Fibroblast of skin of left quadriceps (primary cell): ENCODE measurements at places on chromosomes 6 and 20.

GRCh38 chr6:163254341-163254835 lies 160.1 kb upstream of the QKI start:
- no peak for DNase-seq

DNA sequence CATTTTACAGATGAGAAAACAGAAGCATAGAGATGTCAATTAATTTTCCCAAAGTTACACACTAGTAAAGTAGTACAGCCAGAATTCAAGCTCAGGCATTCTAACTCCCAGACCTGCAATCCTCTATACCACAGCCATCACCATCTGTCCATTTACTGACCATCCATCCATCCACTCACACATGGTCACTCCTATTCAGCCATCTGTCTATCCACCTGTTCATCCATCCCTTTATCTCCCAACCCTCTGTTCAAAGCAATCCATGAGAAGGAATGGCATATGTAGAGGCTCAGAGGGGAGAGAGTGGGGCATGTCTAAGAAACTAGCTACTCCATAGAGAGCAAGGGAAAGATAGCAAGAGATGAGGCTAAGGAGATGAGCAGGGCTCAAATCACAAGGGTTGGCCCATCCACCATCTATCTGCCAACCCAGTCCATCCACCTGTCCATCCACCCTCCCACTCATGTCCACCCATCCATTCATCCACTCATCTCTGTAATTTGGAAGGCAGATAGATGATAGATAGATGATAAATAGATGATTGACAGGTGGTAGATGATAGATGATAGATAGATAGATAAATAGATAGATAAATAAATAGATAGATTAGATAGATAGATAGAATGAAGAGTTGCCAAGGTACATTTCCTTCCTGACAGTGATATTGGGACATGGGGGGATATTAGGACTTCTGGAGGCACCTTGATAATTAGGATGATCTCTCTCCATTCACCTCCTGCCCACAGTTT lies 12.2 kb upstream of the C6orf132 start:
- DNase-seq, result no peak

- no peak for DNase-seq
Measured at GRCh38 chr6:37239526-37239925, 18.0 kb upstream of the TBC1D22B start.

- no peak for DNase-seq
Measured at GRCh38 chr6:145323646-145324045, 411.7 kb downstream of the EPM2A start.

GRCh38 chr6:82022614-82023129 lies 224.9 kb downstream of the IBTK start:
- DNase-seq, result no peak

DNA sequence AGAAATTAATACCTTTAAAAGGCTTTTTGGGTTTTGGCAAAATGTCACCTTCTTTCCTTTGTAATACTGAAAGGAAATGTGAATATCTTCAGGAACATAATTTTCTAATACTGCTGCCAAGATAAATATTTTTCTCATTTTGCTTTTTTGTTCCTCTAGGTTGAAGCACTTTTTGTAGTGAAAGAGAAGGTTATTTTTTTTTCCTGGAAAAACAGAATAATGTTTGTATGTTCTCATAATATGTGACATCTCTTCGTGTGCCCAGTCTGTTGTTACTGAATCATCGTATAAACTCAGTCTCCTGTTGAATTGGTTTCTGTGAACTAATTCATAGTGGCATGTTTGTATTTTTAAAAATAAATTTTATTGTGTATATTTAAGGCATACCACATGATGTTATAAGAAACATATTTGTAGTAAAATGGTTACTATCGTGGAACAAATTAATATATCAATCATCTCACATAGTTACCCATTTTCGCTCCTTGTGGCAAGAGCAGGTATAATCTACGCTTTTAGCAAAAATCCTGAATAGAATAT lies 74.4 kb downstream of the SH3BGRL2 start:
- DNase-seq, result no peak

- no peak for DNase-seq
Measured at GRCh38 chr20:51542033-51542570, 417 bp downstream of the NFATC2 start.

DNA sequence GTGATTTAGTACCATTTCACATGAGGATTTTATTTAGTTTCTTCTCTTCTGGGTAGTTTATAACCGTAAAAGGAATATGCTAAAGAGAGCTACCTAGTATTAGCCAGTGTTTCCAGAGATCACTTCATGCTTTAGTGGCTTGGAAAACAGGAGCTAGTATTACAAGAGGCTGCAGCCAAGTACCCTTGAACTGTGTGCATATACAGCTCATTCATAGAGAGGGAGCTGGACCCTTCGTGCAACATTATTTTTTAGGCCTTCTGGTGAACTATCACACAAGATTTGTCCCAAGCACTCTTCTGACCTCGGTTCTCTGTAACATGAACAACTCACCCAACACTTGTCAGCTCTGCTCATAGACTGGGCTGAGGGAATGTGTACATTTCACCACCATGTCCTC lies 74.9 kb upstream of the RIN2 start:
- DNase-seq, result no peak

DNA sequence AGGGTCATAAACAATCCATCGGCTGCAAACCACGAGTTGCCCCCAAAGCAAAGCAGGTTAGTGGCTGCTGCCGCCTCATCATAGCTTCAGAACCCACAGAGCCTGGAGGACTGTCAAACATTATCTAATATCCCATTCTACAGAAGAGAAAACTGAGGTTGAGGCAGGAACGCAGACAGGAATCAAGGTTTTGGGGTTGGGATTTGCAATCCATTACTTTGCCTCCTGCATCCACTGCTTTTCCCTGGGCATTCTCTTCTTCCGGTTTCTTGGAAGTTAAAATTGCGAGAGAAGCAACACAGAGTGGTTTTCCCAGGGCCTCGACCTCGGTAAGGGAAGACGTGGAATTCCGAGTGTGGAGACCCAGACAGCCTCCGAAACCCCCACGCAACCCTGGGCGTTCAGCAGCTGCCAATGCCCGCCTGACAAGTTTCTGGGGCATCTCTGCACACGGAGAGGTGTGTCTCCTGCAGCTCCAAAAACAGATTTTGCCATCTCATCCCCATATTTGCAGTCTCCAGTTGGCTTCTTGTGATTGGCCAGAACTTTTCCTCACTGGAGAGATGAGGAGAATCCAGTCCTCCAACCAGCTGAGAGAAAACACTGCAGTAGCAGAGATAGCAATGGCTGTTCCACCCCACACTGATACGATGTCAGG lies 45.5 kb upstream of the SNAP25 start:
- DNase-seq, result no peak

- no peak for DNase-seq
Measured at GRCh38 chr6:158031381-158032353, 50.0 kb downstream of the SYNJ2 start.

- DNase-seq, result no peak
Measured at GRCh38 chr6:134701301-134701700, 248.6 kb downstream of the ALDH8A1 start.

GRCh38 chr6:20575704-20576451 lies 41.6 kb downstream of the CDKAL1 start:
- DNase-seq, result no peak

DNA sequence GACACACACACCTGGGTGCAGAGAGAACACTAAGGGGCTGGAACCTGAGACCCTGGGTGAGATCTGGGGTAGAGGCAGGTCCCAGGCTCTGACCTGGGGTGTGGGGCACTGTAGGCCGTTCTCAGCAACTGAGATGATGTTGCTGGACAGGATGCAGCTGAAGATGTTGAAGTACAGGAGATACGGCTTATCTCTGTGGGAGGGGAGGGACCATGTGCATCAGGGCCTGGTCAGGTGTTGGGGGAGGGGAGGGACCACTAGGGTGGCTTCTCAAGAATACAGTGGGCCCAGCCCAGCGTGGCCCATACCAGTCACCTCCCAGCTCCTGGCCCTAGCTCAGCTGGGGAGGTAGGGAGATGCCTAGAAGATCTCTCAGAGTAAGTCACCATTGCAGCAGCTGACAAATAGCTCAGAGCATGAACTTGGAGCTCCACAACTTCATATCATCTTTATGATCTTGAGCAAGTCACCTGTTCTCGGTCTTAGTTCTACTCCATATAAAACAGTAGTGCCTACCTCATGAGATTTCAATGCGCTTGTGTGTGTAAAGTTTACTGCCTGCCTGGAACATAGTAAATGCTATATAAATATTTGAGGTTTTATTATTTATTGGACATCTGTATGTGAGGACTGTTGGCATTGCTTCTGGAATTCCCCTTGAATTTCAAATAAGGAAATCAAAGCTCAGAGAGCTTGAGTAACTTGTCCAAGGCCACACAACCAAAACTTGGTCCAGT lies 3.8 kb downstream of the SLC44A4 start:
- no peak for DNase-seq

GRCh38 chr6:150395388-150396009 lies 26.7 kb downstream of the IYD start:
- DNase-seq, result no peak

GRCh38 chr6:144104488-144104887 lies 9.1 kb upstream of the SF3B5 start:
- no peak for DNase-seq

DNA sequence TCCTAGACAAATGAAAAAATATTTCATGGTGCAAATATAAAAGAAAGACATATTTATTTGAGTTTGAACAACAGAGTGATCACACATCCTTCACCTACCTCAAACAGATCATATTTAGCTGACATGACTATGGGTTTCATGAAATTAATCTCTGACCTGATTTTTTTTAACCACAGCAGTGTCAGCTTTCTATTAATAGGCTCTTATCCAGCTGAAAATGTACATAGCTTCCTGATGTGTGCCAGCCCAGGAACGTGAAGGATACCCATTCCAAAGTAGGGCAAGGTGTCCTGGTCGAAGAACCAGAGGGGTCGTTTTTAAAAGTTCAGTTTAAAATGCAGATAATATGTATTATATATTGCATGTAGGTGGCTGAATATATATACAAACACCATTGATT lies 19.8 kb downstream of the TRDN start:
- no peak for DNase-seq

GRCh38 chr6:155103816-155104366 lies 108.8 kb downstream of the TIAM2 start:
- DNase-seq, result no peak

DNA sequence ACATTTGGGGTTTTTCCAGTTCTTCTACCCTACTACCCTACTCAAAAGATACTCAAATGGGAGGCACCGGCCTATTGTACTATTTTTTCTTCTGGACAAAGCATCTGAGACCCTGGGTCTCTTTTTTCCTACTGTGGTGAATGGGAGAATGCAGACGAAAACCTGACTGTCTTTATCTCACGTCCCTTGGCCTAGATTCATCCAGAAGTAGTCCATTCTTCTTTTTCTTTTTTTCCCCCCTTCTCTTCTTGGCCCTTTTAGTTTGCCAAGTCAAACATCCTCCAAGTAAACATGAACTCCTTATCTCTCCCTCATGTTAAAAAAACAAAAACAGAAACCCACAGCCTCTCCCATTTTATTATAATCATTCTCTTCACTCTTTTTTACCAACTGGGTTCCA lies 8.7 kb upstream of the ILRUN start:
- no peak for DNase-seq

- no peak for DNase-seq
Measured at GRCh38 chr20:55641497-55641896, 363.8 kb downstream of the CBLN4 start.

- no peak for DNase-seq
Measured at GRCh38 chr20:52105442-52106422, 85.8 kb downstream of the ZFP64 start.

DNA sequence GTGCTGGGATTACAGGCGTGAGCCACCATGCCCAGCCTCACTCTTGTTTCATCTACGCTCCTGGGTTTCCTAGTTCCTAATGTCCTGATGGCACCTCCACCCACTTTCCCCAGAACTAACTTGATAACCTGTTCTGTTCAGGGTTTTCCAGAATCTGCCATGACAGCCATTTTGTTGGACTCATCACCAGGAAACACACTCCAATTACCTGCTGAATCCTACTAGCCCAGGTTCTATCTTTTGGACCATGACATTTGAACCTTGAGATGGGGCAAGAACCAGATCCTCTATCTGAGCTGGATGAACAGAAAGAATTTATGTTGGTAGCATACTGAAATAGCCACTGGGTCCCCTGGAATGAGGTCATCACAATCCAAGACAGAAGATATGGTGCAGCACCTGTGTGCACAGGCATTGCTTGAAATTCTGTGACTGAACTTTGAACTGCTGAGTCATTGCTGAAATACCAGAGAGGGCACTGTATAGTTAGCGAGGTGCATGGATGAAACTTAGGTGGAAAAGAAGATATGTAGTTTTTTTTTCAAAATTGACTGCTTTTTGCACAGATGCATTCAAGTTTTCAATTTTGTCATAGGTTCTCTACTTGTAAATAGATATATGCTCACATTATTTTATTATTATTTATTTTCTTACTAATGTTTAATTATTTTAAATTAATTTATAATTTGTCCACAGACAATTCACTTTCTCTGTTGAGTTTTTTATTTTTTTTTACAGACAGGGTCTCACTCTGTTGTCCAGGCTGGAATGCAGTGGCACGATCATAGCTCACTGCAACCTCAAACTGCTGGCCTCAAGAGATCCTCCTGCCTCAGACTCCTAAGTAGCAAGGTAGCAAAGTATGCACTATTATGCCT lies 42.8 kb upstream of the TASP1 start:
- no peak for DNase-seq

GRCh38 chr6:10801224-10801848 lies 37.0 kb downstream of the MAK start:
- peak; percentile 16 for DNase-seq

GRCh38 chr20:15616626-15617025 lies 956.6 kb downstream of the KIF16B start:
- peak; percentile 46 for DNase-seq

DNA sequence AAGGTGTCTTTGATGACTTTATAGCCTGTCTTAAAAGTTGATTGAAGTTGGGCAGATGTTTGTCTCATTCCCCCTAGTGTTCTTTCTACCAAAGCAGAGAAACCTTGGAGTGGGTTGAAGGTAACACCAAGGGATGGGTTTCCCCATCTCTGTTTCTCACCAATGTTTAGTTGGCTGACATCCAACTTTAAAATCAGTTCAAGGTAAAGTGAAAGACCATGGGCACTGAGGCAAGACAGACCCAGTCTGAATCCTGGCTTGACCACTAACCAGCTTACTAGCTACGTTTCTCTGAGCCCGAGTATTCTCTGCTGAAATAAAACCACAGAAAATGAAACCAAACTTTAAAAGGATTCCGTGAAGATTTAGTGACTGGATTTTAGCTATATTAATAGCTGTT lies 258.9 kb downstream of the KIF16B start:
- no peak for DNase-seq

DNA sequence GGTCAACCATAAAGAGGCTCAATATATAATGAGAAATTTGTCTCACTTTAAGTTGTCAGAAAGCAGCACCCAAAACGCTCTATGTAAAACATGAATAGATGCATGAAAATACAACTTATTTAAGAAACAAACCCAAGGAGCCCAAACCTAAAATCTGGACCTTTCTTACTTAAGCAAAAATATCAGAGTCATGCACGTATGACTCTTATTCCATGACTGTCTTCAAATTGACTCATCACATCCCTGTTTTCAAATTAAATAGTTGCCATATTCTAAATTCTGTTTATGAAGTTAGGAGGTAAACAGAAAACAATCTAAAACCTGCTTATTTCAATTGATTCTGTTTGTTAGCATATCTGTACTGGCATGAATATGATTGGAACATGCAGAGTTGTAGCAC lies 42.1 kb downstream of the ANKRD6 start:
- no peak for DNase-seq

- DNase-seq, result no peak
Measured at GRCh38 chr6:130912434-130912833, 85.2 kb downstream of the SMLR1 start.

GRCh38 chr6:28953585-28954258 lies 29.9 kb upstream of the TRIM27 start:
- no peak for DNase-seq

GRCh38 chr6:134178161-134179044 lies 126.0 kb upstream of the SLC2A12 start:
- peak; percentile 88 for DNase-seq
